Activated T-cell treated with anti-CD3 and anti-CD28 coated beads, Interleukin-2, amount 50 U/mL, for 72 hours (primary cell): ENCODE measurements at places on chromosomes 6 and 20. TPM values are rescaled to one million over a fixed set of nuclear protein-coding genes. Genes with fewer than 3 reads are reported as not detected.

UFL1 gene
- 35.2 TPM for total RNA-seq

TRIM31 gene
- total RNA-seq, result not detected

MYH7B gene
- total RNA-seq, result 1.2 TPM

SRMS gene
- total RNA-seq, result not detected

EYA2 gene
- total RNA-seq, result 0.12 TPM

MARCKS gene
- total RNA-seq, result 1.7 TPM

TMC2 gene
- not detected for total RNA-seq

HSF2 gene
- 20.0 TPM for total RNA-seq

PHACTR1 gene
- total RNA-seq, result 0.05 TPM

GRCh38 chr6:33095681-33096080 is 19.9 kb downstream of the HLA-DPB1 start:
- DNase-seq, result no peak

- DNase-seq, result no peak
Measured at GRCh38 chr20:37511610-37512275, 9.3 kb upstream of the NNAT start.

- DNase-seq, result no peak
Measured at GRCh38 chr6:81166770-81167169, 585.7 kb downstream of the TENT5A start.

DNA sequence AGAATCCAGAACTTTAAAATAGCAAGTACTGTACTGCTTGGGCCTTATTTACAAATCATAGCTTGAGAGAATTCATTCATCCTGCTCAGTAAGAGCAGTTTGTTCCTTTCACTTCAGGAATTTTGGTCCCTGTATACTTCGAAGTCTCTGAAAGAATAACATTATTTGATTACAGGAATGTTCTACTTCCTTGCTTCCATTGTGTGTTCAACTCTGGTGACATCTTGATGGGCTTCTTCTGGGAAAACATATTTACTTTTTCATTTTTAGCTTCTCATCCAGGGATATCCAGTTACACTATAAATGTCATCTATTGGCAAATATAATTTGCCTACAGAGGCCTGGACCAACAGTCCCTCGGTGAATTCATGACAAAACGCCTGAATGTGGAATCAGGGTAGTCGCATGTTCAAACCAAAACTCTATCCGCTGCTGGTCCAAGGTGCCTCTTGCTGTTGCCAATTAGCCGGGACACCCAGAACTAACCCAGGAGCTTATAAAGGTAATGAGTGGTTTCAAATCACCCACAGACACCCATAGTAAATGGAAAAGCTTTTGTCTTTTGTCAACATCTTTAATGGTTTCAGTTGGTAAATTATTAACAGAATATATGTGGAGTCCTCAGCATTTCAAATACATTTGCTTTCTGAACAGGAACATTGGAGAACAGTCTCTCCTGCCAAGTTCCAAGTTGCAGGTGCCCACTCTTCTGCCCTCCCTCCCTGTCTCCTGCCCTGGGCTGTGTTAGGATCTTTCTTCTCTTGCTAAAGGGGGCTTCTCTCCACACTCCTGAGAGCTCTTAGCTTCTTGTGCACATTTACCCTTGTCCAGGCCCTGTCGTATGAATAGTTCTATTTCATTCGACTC is 162.5 kb upstream of the CITED2 start:
- no peak for DNase-seq

GRCh38 chr6:98633886-98634285 is 200.5 kb upstream of the POU3F2 start:
- no peak for DNase-seq

DNA sequence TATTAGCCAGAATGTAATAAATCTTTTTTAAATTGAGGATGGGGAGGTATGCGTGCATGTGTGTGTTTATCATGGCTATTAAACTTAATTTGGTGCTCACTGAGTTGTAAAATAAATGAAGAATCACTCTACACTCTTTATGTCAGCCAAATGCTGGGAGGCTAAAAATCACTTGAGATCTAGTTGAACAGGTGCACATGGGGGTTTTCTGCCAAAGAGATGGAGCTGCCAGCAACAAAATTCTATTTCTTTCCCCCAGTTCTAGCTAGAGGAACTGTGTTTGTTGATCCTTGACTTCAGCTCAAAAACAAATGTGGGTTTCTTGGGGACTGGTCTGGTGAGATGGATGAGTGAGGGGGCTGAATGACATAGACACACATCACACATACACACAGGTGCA is 183.3 kb upstream of the BTBD3 start:
- DNase-seq, result no peak

DNA sequence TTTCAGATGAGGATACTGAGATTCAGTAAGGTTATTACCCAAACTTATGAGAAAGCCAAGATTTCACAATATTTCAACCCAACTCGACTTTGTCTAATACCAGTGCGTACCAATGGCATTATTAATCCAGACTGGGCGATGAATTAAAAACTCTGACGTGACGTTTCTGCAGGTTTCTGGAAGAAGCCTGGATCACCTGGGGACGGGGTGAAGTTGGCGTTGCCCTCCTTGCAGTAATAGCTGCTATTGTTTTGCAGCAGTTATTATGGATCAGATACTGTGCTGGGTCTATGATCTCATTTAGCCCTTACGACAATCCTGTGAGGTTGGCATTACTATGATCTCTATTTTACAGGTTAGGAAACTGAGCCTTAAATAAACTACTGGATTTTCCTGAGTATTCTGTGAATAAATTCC is 569 bp upstream of the CDC5L start:
- no peak for DNase-seq

DNA sequence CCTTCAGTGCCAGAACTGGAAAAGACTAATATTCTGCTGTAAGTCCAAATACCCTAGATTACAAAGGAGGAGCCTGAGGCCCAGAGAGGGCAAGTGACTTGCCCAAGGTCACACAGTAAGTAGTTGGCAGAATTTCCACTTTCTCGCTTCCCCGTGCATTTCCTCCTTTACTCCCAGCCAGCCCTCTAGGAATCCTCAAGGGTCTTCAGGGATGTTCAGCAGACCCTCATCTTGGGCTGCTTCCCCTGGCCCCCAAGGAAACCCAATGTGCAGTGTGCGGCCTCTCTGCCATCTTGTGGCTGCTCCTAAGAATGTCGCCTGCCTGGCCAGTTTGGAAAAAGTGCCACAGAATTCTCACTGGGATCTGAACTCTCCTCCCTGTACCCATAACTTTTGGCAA is 217.7 kb upstream of the LRFN2 start:
- DNase-seq, result no peak

DNA sequence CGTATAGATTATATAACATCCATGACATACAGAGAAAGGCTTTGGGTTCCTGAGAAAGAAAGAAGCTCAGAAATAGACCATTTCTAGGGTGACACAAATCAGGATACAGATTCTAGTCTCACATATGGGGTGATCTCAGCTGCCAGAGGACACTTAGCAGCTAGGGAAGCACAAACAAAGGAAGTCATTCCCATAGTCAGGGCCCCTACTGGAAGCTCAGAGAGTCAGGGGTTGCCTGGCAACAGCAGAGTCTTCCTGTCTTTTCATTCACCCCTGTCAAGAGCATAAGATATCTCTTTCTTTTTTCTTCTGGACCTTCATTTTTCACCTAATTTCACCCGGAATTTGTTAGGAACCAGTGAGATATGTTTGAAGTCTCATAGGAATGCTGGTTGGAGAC is 81.9 kb upstream of the IYD start:
- no peak for DNase-seq

GRCh38 chr6:36701401-36701991 is 3.9 kb downstream of the RAB44 start:
- no peak for DNase-seq

DNA sequence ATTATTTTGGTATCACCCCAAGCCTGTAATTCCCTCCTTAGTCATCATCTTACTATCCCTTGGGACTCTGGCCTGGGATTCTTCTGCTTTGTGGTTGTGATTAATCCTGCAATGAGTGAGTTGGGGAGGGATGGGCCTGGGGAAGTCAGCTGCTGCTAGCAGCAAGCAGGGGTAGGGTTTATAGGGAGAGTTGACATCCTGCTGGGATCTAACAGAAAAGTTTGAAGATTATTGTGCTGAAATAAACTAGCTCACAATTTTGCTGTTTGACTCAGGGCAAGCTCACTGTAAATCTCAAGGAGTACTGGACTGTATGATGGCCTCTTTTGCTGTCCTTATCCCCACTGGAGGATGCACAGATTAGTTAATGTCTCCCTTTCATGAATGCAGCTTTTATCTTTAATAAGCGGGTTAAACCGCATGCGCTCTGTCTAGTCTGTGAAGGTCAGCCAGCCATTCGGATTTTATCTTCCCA is 83.4 kb downstream of the JARID2 start:
- DNase-seq, result no peak

- DNase-seq, result no peak
Measured at GRCh38 chr6:17612048-17612447, 11.9 kb downstream of the FAM8A1 start.

DNA sequence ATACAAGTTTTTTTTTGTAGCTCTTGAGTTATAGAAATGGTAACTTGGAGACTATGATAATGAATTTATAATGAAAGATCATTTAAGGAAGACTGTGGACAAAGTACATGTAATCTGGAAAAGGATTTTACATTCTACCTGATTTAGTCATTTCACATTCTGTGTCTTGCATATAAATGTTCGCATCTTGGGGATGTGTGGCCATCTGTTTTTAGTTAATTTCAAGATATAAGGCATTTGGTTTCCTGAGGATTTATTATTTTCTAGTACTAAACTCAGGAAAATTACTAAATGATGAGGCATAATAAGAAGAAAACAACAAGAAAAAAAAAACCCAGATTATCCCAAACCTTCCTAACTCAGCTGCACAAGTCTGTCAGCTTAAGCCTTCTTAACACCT is 112.7 kb upstream of the PRL start:
- no peak for DNase-seq

- no peak for DNase-seq
Measured at GRCh38 chr6:11062715-11063114, 18.6 kb upstream of the ELOVL2 start.

GRCh38 chr6:50724381-50725124 is 11.2 kb downstream of the TFAP2D start:
- no peak for DNase-seq

DNA sequence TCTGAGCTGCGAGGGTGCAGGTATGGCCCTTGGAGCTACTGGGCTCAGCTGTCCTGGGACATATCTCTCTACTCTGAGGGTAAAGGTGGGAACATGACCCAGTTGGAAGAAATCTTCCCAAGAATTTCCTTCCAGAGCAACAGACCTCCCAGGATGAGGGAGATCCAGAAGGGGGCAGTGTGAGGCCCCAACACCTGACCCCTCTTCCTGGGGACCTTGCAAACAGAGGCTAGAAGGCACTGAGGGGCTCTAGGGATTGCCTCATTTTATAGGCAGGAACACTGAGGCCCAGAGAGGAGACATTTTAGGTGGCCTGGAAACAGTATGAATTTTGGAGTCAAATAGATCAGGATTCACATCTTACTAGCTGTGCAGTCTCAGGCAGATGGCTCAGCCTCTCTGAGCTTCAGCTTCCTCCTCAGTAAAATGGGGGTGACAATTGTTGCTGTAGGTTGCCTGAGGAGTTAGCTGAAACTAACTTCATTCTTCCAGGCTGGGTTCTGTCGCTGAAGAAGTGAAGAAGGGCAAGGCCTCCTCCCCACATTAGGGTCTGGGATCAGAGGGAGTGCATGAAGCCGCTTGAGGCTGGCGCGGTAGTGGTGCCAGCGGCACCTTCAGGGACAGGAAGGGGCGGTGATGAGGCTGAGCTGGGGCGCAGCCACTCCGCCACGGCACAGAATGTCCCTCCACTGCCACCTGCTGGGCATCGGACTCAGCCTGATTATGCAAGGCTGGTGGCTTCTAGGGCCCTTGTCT is 11.4 kb downstream of the KCNK17 start:
- DNase-seq, result peak; percentile 90

- no peak for DNase-seq
Measured at GRCh38 chr6:84588697-84589080, 175.7 kb downstream of the TBX18 start.

DNA sequence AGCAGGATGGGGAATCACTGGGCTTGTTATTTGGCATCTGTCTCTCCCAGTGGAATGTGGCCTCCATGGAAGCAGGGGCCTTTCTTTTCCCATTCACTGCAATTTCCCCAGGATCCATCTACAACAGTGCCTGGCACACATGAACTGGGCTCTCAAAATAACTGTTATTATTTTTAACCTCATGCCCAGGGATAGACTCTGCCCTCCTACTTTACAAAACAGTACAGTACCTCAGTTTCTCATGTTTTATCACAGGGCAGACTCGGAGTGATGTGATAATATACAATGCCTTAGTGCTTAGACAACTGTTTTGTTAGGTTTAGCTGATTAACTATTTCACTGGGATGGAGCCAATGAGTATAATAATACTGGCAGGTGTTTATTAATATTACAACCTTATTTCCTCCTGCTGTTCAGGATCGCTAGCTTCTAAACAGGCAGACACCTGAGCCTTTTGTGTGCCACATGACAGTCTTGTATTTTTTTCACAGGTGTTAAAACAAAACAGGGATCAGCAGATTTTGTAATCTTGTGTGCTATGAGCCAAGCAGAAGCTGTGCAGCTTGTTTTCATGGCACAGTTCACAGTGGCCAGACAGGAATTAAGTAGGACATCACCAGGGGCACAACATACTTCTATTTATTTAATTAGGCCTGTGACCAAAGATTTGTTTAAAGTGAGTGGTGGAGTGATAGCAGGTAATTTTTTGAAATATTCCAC is 157.7 kb upstream of the EYA4 start:
- DNase-seq, result no peak

DNA sequence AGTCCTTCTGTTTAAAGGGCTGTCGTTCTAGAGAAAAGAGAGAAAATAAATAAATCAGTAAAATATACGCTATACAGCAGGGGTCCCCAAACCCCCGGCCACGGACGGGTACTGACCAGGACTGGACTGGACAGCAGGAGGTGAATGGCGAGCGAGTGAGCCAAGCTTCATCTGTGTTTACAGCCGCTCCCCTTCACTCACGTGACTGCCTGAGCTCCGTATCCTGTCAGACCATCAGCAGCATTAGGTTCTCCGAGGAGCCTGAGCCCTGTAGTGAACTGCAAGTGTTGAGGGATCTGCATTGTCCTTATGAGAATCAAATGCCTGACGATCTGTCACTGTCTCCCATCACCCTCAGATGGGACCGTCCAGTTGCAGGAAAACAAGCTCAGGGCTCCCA is 76.5 kb downstream of the ZNF217 start:
- no peak for DNase-seq

DNA sequence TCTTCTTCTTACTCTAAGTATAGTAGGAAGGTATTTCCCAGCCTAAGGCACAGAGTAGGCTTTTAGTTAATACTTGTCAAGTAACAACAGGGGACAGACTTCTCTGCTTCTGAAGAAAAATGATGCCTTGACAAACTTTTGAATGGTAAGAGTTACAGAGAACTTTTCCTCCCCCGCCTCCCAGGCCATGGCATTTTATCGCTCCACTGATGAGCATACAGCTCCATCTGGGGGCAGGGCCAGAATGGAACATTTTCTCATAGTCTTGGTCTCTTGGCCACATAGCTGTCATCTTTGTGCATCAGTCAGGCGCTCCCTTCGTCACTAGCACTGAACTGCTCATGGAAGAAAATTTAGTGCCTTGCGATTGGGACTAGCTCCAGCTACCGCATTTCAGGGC is 1066.8 kb upstream of the CITED2 start:
- no peak for DNase-seq
